Heart left ventricle (tissue), 16 donors: ENCODE measurements at places on chromosomes 1 and 21.

DNA sequence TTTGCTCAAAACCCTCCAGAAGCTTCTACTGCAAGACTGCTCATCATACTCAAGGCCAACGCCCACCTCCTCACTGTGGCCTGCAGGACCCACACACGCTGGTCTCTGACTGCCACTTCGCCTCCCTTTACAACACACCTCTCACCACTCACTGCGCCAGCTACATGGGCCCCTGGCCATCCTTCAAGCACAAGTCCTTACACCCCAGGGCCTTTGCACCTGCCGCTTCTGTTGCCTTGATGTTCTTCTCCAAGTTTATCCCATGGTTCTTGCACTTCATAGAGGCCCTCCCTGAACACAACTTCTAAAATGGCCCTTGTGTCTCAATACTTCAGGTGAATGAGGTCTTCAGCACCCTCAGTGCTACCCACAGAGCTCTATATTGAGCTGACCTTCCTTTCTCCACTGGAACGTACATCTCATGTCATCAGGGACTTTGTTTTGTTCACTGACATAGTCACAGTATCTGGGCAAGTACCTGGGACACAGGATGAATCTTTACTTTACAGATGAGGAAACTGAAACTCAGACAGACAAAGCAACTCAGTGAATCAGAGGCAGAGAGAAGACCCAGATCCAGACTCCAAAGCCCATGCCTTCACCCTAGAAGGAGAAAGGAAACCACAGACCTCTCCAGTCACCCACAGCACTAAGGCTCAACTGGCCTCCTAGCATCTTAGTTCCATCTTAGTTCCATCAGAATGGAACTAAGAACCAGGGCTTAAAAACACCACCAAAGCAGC lies 34.7 kb upstream of the CLSTN1 start:
- DNase-seq = no peak

- DNase-seq = no peak
These were observed 23.8 kb downstream of the PIP5K1A start for GRCh38 chr1:151222130-151222529.

- no peak for DNase-seq
These were observed 342.8 kb downstream of the RPS6KC1 start for GRCh38 chr1:213393860-213394259.

DNA sequence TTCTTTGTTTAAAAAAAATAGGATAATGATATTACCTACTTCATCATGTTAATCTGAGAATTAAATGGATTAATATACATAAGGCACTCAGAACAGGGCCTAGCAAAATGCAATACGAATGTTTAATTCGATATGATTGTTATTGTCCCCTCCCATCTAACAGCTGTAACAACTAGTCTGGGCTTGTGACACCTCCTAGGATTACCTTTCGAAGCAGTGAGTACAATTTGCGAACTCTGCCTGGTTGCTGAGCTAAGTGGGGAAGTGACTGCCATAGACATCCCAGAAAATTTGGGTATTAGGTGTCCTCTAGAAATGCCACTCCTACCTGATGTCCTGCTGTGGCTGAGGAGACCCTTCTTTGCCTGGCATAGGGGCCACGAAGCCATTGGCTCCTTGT lies 3.0 kb downstream of the RASSF5 start:
- DNase-seq = peak; percentile 4

GRCh38 chr21:28480470-28480869 lies 512.2 kb downstream of the LTN1 start:
- no peak for DNase-seq

- no peak for DNase-seq
These were observed 11.4 kb upstream of the RNF187 start for GRCh38 chr1:228475812-228476211.

- peak; percentile 86 for DNase-seq
These were observed 10.3 kb upstream of the LMNA start for GRCh38 chr1:156104065-156104810.

- DNase-seq = no peak
These were observed 52.7 kb upstream of the IVNS1ABP start for GRCh38 chr1:185369786-185370185.

DNA sequence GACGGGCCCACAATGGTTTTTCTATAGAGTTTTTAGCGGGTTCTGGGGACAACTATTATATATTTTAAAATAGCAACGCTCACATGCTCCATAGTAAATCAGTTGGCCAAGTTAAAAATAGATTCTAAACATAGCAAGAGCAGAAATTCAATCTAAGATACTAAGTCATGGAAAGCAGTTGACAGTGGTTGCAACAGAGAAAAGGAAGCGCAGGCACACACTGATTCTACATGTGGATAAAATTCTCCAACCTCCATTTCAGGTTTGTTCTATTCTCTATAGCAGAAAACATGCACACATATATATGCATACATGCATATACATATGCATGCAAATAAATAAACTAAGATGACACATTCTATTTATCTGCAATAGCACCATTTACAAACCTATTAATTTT lies 89.6 kb upstream of the HNRNPU start:
- no peak for DNase-seq
